HAP-1 (cell line): ENCODE measurements at places on chromosomes 16 and 17.
A peak's percentile ranks its signal among the peaks of the same experiment; 100 is the strongest.

GRCh38 chr16:10967986-10968385, 23.6 kb downstream of the CLEC16A start:
- DNase-seq: no peak

DNA sequence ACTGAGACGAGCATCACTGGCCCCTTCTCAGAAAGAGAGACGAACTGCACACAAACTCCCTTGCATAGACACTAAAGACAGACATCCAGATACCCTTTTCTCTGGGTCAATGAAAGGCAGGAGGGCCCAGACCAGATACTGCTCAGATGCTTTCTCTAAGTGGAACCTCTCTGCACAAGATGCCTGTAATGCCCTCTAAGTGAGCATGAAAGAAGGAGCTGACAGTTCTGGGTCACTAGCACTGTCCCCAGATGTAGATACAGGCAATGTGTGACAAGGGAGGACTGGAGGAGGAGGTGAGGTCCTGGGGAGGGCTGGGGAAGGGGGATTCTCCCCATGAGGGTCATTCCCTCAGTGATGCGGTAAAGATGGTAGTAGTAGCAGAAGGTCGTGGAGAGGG, 501.0 kb upstream of the CDH11 start:
- DNase-seq: no peak

DNA sequence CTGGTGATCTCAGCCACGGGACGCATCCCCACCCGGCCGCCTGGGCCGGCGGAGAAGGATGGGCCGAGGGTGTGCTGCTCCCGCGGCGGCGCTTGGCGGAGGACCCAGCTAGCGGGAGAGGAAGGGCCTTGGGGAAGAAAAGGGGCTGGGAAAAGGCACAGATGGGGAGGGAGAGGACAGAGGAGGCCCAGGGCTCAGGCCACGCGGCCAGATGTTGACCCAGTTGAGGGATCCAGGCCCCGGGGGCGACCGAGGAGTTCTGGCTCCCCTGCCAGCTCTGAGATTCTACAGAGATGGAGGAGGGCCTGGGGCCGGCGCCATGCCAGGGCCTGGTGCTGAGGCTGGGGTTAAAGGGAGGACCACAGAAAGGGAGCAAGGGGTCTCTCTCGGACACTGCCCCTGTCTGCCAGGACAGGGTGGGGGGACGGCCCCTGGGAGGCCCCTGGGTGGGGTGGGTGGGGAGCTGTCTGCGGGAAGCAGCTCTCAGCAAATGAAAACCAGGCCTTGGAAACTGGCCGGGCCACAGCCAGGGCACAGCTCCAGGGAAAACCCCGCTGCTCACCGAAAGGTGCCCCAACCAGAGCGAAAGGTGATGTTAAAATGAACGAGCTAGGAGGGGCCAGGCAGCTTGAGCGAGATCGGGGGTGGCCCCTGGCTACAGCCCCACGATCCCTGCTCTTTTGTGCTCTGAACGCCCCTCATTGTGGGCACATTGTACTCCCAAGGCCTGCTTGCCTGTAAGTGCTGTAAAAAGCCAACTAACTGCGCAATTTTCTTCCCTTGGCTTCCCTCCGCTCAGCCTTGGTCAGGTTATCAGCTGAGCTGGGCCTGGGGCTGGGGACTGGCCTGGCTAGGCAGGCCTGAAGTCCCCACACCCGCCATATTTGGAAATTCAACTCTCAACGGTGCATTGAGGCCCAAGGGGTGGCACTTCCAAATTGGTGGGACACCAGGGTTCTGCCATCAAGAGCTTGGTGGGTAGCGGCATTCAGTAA, 191.4 kb downstream of the ZNF423 start:
- no peak for DNase-seq

DNA sequence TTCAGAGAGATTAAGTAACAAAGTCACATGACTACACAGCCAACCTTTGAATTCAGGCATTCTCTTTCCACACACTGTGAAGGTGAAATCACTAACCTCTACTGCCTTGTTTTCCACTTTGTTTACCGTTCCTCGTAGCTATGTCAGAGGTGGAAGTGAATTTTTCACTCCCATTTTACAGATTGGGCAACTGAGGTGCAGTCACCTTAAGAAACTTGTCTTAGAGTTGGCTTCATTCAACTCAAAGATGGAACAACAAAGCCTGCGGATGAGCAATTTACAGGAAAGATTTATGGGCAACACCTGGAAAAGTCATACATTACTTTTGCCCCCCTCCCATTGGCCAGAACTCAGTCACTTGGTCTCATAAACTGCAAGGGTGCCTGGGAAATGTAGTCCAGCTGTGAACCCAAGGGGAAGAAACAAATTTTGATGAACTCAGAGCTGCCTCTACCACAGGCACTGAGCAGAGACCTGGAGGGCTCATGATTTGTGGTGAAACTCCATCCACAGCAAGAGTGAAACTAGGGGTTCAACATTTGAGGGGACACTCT, 784.6 kb upstream of the EEF2KMT start:
- no peak for DNase-seq

DNA sequence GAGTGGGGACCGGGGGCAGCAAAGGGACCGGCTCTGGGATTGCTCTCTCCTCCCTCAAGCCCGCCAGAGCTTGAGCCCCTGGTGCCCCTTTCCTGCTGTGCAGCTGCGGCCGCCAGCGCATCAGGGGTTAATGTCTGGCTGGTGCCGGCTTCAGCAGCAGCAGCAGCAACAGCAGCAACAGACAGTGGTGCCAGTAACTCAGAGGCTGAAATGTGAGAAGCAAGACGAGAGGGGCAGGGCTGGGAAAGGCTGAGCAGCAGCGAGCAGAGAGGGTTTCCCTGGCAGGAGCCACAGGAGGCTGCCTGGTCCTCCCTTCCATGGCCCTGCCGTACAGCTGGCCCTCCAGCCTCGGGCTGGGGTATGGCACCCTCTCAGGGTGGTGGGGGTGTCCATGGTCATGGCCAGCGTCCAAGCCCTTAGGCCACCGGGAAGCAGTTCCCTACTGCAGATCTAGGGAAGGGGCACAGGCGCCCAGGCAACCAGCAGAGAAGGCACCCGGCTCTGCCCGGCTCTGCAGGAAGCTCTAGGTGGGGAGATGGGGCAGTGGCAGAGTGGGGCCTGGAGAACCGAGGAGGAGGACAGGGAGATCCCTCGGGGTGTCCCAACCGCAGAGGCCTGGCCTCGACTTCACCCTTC, 21.1 kb upstream of the TFAP4 start:
- no peak for DNase-seq

DNA sequence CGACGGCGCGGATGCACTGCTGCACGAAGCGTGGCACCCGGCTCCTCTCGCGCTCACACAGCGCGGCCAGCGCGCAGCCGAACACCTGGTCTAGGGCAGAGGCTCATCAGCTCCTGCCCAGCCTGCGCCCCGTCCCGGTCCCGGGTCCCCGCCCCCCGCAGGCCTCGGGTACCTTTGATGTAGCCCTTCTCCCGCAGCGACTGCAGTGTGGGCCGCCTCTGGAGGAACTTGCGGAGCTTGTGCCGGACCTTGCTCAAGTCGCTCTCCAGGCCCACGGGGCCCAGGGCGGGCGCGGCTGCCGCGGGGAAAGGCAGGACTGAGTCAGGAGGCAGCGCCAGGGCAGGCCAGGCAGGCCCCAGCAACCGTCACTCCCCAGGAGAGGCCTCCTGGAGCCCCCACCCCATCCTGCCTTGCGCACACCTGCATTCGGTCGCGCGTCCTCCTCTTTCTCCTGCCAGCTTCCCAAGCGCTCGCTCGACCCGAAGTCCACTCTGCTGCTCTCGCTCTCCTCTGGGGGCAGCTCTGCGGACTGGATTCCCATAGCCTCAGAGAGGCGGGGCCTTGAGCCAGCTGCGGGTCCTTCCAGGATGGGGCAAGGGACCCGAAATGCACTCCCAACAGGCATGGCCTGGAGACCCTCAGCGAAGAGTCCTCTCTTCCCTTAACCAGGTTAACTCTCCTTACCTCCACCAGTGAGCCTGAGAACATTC, 36.0 kb downstream of the ARHGAP27 start:
- DNase-seq: no peak

- DNase-seq: no peak
These were observed 3.2 kb downstream of the CSF3 start for GRCh38 chr17:40018211-40019121.

DNA sequence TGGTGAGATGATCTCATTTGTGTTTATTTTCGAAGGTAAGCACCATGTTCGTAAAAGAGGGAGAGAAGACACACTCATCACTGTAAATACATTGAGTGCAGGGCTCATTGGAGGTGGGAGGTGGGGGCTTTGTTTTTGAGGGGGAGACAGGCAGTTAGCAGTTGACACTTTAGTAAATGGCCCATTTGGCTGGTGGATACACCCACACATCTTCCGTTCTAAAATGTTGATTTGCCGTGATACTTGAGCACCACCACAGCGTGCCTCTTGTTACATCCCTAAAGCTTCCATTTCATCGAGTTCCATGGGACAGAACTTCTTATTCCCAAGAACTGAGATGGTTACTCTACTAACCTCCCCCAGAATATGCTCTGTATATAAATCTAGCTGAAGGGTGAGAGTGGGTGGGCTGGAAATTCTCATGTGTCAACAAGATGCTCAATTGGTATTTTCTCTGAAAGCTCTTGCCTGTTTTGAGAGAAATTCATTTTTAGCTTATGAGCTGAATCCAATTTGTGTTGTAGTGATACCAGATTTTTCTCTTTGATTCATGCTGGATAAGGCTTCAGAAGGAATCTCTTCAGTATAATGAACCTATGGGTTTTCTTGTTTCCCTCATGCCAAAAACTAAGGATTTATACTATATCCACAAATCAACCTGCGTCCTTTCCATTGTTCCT, 314.3 kb downstream of the RBFOX1 start:
- DNase-seq: no peak

DNA sequence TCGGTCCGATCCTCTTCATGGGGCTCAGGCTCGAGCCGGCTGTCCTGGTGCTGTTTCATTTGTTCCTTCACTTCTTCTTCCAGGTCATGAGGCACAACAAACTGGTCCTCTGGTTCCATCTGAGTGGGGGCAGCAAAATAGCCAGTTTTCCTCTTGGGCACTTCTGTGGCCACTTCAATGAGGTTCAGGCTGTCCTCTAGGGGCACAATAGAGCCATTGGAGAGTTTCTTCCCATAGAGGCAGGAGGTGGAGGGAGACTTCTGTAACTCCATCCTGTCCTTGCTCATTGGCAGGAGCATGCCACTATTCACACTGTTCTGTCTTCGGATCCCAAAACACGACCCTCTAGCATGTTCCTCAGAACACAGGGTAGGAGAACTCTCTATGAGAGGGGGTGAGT, 22.9 kb downstream of the MARVELD3 start:
- DNase-seq: peak; percentile 18

DNA sequence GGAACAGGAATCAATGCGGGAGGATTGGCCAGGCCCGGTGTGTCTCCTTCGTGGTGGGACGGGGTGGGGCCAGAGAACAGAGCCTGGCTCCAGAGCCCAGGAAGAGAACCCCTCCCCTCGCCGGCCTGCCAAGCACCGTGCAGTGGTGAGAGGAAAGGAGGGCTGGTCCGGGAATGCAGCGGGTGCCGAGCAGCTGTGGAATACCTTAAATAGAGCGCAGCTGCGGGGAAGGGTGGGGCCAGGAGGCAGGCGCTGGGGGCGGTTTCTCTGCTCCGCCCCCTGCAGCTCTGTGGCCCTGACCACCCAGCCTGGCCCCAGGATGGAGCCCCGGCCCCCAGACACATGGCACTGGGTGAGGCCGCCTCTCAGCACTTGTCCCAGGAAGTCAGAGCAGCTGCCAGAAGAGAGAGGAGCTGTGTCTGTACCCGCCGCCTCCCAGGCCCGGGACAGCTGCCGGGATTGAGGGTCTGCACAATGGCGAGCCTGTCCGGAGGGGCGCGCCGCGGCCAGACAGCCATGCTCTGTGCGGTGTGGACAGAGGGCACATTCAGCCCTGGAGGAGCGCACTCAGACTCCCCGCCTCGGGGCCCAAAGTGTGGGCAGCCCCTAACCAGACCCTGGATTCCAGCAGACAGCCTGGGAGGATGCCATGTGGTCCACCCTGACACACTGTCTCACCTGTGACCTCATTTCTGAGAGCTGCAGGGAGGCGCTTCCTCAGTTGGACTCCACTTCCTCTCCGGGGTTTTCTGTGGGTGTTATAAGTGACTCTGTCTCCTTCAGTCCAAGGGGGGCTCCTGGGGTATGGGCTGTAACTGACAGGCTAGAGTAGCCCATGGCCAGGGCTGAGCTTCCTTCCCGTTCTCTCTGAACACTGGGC, 268.8 kb downstream of the SEC14L1 start:
- no peak for DNase-seq

DNA sequence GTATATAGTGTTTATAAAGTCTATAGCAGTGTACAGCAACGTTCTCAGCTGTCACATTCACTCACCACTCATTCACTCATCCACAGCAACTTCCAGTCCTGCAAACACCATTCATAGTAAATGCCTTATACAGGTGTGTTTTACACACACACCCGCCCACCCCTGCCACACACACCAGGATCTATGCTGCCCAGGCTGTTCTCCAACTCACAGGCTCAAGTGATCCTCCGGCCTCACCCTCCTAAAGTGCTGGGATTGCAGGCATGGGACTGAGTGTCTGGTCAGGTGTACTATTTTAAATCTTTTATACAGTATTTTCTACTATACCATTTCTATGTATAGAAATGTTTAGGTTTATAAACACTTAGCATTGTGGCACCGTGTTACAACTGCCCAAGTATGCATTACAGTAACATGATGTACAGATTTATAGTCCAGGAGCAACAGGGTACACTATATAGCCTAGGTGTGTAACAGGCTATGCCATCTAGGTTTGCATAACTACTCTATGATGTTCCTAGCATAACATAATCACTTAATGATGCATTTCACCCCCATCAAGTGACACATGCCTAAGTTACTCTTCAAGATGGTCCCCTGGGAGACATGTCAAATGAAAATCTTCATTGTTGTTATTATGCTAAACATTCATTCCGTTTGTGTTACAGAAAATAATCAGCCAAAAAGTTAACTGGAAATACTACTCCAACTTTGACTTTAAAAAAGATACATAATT, 42.5 kb downstream of the CREBBP start:
- DNase-seq: no peak

GRCh38 chr17:52235516-52235915, 77.0 kb upstream of the CA10 start:
- no peak for DNase-seq
